ENCODE measurements at places on chromosomes 2 and 18. TPM values are rescaled to one million over a fixed set of nuclear protein-coding genes. Genes with fewer than 3 reads are reported as not detected.

- DNase-seq: no peak
Observed at GRCh38 chr2:14143435-14143834, 489.1 kb upstream of the LRATD1 start.

REG1A gene
- total RNA-seq: not detected

- no peak for DNase-seq
Observed at GRCh38 chr2:119574108-119574815, 30.0 kb downstream of the CFAP221 start.

TMEM163 gene
- total RNA-seq: 14.3 TPM

SOCS6 gene
- total RNA-seq: 59.6 TPM

- no peak for DNase-seq
Observed at GRCh38 chr2:231710799-231711676, 2.7 kb downstream of the PTMA start.

DNA sequence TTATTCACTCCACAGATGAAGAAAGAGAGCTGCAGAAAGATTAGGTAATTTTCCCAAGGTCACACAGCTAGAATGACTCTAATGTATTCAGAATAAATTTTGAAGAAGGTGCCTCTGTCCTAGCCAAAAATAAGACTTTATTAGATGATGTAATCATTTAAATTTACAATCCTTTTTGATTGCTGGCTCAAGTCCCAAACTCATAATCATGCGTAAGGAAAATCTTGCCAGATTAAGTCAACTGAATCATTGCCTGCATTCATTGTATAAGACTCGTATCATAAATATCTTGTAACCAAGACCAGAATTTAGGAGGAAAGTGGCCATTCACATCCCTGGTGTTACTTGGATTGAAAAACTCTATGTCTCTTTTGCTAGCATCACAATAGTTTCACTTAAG is 53.1 kb upstream of the STK39 start:
- DNase-seq: no peak

DPP4 gene
- total RNA-seq: 6.4 TPM

NYAP2 gene
- total RNA-seq: 7.8 TPM

CCDC141 gene
- 1.4 TPM for total RNA-seq

OR6B2 gene
- not detected for total RNA-seq

DNA sequence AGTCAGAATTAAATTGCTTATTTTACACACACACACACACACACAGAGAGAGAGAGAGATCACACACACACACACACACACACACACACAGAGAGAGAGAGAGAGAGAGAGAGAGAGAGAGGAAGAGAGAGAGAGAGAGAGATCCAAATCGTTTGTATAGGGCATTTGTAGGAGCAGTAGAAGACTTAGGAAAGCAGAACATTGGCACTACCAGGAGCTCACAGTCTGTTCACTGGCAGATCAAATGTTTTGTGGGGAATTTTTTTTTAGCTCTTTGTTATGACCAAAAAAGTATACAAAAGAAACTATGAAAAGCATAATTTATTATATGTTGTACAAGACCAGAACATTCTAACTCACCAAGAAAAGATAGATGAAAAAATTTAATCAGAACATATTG is 81.8 kb downstream of the MBD5 start:
- DNase-seq: no peak

TAF1B gene
- 48.0 TPM for total RNA-seq

GRCh38 chr2:64203131-64203857 is 59.1 kb upstream of the PELI1 start:
- DNase-seq: no peak

MBOAT2 gene
- total RNA-seq: 189 TPM

DNA sequence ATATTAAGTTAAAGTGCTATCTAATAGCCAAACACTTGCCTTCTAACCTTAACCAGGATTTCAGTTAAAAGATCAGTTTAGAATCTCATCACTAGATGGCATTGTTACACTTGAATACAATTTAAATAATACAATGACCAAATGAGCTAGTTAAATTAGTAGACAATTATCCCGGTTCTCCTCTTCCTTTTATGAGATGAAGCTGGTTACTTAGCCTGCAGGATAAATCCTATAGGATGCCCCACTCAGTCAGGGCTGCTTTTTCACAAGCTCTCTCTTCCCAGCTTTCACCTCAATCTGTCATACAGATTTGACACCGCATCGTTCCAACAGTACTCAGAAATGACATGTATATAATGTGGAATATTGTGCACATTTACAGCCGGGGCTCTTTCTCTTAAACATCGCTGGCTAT is 678.8 kb downstream of the KCNJ3 start:
- no peak for DNase-seq

DNA sequence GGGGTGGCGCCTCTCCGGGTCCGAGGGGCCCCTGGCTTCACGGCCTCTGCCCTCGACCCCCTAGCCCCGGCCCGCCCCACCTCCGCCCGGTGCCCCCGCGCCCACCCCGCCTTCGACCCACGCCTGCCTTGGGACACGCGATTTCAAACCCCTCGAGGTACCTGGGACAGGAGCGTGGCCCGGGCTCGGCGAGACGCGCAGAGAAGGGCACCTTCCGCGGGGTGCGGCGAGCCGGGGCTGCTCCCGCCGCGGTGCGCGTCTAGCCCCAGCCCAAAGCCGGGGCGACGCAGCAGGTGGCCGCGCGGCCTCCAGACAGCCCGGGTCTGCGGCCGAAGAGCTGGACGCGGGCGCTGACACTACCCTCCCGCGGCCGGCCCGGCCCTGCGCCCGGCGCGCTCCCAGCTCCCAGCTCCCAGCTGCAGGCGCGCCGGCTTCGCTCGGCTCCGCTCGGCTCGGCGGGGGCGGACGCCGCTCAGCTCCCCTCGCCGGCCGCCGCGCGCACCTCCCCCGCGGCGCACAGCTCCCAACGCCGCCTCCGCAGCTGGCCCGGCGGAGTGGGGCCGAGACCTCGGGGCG is at the start of gene CRACDL:
TSS of gene CRACDL (minus strand) at position 449 of the 576 bp plus-strand sequence. CDS start 89,425 bp downstream, outside the sequence.
- no peak for DNase-seq

METTL21A gene
- total RNA-seq: 11.2 TPM
